ENCODE measurements at places on chromosomes 13 and 19.

GRCh38 chr13:100512422-100512821, 76.2 kb downstream of the GGACT start:
- DNase-seq = no peak

DNA sequence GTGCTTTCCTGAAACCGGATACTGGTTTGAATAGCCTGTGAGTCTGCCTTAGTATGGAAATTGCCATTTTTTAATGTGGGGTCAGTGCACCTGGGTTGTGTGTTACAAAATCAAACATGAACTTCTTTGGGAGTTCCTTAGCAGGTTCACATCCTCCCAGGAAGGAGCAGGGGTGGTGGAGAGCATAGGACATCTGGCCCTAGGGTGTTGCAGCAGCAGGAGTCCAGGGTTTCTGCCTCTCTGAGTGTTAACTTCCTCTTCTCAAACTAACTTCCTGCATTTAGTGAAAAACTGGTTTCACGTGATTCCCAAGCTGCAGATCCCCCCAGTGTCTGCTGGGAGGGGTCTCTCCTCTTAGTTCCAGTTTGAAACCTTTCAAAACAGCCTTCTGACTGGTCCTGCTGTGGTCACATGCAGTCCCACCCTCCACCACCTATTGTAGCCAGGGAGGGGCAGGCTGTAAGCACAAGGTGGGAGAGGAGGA, 7.2 kb downstream of the RNASEH2B start:
- DNase-seq = peak; percentile 44

- no peak for DNase-seq
Measured at GRCh38 chr19:43527860-43528622, 1.0 kb upstream of the ETHE1 start.

DNA sequence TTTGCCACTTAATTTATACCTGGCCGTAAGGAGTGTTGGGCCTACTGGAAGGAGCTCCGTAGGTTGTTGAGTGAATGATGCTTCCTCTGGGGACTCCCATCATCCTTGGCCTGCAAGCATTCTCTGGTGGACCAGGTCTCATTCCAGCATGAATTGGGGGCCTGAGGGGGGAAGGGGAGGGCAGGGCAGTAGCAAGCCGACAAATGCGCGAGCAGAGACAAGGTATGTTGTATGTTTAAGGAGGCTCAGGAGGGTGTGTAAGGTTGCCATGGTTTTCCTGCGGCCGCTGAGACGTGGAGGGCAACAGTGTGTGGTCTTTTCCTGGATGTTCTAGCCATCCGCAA, 749 bp downstream of the ZNF264 start:
- no peak for DNase-seq

GRCh38 chr19:49064029-49064629, 489 bp downstream of the NTF4 start:
- DNase-seq = no peak

DNA sequence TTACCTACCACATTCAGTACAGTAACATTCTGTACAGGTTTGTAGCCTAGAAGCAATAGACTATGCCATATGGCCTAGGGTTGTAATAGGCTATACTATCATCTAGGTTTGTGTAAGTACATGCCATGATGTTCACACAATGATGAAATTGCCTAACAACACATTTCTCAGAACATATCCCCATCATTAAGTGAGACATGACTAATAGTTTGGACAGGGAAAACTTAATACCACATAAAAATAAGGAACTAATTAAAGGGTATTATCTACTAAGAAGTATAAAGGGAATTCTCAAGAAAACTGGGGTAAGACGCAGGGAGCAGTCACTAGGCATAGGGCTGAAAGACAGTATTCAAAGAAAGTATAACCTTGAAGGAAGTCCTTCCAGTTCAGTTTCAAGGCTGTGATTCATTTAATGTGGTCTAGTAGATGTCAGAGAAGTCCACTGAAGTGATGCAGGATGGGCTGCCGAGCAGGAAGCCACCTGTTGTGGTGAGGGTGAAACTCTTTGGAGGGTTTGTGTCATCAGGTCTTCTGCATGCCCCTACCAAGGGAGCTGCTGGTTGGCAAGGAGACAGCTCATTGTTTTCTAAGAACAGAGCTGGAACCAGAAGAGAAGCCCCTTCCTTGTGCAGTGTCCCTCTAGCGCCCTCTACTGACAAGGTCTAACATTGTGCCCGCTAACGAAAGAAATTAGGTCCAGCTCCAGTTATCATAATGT, 122.9 kb downstream of the OLFM4 start:
- DNase-seq = peak; percentile 58

DNA sequence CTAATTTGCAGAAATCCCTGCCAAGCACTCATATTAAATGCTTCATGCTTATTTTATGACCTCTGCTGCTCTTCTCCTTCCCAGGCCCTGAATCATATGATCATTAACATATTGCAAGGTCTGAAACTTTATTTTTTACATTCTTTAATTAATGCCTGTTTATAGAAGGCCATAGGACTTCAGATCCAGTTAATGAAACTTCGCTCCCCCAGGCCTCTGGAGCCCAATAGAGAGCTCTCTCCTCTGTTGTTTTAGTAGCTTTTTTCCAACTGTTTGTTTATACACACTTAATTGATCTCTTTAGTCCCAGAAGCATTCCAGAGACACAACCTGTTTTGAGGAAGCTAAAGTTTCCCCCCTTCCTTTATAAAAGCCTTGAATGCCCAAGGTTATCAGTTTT, 68.3 kb downstream of the DACH1 start:
- no peak for DNase-seq

GRCh38 chr13:44519642-44520041, 56.5 kb downstream of the TSC22D1 start:
- DNase-seq = no peak

DNA sequence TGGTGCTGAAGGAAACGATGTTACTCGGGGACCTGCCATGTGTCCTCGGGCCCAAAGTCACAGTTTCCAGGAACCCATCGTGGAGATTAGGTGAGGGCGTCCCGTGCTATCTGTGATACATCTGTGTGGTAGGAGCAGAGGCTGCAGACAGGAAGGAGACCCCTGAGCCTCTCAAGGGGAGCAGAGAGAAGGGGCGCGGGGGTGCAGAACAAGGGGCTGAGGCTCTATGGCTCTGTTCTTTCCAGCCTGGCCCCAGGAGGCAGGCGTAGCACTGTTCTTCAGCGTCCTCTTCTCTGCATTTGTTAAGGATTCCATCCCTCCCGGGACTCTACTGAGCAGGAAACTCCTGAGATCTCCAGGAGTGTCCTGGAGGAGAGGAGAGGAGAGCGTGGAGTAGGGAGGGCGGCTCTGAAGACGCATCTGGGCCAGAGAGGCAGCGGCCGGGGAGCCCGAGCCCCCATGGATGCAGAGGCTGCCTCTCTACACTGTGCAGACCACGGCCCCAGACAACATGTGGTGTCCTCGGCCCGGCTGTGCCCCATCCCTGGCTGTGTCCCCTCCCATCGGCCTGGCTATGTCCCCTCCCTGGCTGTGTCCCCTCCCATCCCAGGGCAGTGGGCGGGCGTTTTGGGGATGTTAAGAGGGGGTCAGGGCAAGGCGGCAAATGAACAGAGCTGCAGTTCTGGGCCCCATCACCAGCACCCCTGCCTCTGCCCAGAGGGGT, 118.0 kb downstream of the ATP11A start:
- DNase-seq = no peak

DNA sequence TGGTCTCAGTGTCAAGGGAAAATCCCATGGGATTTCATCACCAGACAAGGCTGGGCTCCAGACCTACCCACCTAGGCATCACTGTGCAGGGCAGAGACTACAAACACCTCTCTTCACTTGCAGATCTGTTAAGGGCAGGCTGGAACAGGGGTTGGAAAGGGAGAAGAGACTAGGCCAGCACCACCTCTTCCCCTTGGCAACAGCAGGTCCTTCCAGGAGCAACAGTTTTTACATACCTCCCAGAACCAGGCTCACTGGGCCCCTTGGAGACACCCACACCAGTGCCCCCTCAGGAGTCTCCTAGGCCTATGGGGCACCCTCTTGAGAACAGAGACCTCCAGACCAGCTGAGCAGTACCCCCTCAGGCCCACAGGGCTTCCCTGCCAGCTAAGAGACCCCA, 2.5 kb upstream of the UBE2M start:
- no peak for DNase-seq

- DNase-seq = no peak
Measured at GRCh38 chr13:94829837-94830365, 117.6 kb upstream of the SOX21 start.

DNA sequence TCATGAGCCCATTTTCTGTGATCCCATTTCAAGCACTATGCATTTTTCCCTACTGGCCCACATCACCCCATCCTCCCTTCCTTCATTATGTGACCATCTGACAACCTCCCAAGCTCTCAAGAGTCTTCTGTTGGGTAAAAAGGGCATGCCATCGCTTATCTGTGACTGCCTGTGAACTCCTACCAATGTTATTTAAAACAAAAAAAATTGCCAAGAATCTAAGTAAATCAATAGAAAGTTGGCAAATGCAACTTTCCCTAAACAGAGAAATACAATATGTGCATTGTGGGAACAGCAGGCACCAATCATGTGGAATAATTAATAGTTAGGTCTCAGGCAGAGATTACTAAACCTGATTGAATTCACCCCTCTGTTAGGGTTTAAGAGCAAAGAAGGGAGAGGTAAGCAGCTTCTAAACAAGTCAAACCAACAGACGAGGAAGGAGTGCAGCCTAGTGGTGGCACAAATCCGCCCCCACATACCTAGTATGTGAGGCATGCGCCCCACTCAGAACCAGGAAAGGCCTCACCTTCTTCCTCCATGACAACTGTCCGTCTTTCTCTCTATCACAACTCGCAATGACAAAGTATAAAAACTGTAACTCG, 29.8 kb downstream of the DZIP1 start:
- no peak for DNase-seq

GRCh38 chr19:58350001-58350861, 3.1 kb downstream of the A1BG start:
- DNase-seq = no peak

DNA sequence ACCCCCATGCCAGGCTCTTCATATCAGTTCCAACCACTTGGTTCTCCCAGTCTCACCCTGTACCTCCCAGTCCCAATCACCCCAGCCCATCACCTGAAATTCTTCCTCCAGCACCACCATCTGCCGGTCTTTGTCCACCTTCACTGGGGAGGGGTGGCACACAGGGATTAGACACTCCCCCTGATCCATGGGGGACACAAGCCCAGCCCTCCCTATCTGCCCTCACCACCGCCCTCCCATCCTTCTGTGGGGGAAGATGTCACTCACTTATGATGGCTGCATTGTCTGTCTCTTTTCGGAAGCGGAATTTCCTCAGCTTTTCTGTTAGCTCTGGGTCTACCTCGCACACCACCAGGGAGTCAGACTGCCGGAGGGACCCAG, 685 bp downstream of the GMFG start:
- no peak for DNase-seq

- DNase-seq = peak; percentile 37
Measured at GRCh38 chr19:37309834-37310575, 60.9 kb upstream of the ZNF527 start.

DNA sequence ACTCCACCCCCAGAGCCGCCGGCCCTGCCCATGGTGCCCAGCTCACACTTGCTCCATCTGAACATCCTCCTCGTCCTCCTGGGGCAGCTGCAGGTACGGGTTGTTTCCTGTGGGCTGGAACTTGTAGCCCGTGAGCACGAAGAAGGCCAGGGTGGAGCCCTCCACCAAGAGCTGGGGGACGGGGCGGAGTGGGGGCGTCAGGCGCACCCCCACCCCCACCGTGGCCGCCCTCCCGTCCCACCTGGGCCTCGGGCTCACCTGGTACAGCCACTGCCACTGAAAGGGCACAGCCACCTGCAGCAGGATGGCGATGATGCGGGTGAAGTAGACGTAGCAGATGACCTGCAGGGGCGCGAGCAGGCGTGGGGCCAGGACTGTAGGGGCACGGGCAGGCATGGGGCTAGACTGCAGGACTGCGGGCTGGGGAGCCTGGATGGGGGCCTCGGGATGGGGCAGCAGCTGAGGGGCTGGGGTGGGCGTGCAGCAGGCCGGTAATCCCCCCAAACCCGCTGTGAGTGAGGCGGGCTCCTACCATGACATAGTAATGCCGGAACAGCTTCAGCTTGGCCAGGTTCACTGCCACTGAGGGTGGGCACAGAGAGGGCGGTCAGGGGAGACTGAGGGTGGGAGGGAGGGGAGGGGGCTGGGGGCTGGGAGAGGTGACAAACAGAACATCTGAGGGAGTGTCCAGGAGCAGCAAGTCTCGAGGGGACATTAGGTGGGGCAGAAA, 6.3 kb downstream of the GPR108 start:
- DNase-seq = no peak

- DNase-seq = peak; percentile 93
Measured at GRCh38 chr19:35248310-35249145, at the start of gene LSR. Gene LSR (plus strand): TSS chr19:35249002. CDS start chr19:35249023, 21 bp downstream.

- DNase-seq = no peak
Measured at GRCh38 chr19:39413272-39413910, 922 bp downstream of the PLEKHG2 start.

DNA sequence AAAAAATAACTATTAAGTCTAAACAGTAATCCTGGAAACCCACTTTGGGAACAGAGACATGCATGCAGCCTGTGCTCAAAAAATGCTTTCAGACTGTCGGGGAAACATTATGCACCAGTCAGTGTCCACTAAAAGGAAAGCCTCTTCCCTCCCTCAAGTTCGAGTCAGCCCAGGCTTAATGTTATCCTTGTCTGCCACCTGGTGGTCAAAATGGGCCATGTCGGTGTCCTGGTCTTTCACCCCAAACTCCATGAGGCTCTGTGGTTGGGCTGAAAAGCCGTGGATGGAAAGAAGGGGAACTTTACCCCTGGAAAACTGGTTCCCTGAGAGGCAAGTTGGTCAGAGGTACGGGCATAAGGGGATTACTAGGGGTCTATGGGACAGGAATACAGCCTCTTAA, 88.4 kb upstream of the ZNF492 start:
- peak; percentile 75 for DNase-seq

GRCh38 chr13:98416408-98416807, 160.5 kb downstream of the STK24 start:
- DNase-seq = no peak

DNA sequence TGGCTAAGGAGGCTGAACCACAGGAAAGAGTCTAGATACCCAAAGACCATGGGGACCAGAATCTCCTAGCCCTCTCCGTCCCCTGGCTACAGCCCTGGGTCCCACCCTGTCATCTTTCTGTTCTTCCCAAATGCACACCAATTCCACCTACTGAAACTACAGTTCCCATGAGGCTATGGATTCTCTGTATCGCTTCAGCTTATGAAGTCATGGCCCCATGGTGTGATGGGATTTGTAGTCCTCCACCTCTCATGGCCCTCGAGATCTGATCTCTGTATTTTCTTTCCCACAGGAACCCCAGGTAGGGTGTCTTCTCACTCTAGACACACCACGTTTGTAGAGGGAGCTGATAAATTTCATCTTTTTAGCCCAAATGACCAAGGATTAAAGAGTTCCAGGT, 11.8 kb downstream of the PTPRH start:
- peak; percentile 41 for DNase-seq

DNA sequence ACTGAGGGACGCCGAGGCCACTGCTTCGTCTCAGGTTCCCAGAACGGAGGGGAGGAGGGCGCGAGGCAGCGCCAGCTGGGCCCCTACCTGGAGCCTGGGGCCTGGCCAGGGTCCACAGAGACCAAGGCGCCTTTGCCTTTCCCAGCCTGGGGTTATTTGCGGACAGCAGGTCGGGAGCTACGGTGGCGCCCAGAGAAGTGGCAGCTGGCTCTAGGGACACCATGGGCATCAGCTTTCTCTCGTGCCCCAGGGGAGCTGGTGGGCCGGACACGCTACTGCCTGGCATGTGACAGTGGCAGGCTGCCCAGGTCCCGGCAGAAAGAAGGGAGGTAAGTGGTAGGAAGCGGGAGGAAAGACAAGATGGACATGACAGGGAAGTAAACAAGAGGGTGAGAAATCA, 19.0 kb downstream of the AKT2 start:
- DNase-seq = no peak

All from RPMI8226 (cell line).